ENCODE measurements at places on chromosomes 16 and 17. TPM values are rescaled to one million over a fixed set of nuclear protein-coding genes. Genes with fewer than 3 reads are reported as not detected.
A peak's percentile ranks its signal among the peaks of the same experiment; 100 is the strongest.

DNA sequence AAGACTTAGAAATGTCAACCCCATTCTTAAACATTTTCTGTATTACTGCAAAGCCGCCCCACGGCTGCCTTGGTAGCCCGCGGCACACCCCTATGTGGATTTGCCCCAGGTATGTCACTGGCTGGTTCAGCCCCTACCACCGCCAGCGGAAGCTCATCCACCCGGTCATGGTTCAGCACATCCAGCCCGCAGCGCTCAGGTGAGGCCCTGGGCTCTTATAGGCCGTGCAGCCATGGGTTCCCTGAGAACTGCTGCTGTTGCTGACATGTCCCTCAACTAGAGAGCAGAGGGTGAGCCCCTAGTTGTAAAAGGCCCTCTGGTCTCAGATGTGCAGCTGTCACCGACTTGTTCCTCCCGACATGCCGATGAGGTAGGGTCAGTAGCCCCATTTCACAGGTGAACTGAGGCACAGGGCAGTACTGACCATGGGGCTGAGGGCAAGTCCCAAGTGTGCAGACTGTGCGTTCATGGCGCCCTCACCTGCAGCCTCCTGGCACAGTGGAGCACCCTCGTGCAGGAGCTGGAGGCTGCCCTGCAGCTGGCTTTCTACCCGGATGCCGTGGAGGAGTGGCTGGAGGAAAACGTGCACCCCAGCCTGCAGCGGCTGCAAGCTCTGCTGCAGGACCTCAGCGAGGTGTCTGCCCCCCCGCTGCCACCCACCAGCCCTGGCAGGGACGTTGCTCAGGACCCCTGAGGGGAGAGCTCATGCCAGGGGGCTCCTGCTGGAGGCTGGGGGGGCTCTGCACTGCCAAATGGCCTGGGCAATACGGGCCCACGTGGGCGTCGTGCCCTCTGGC is 8.7 kb downstream of the CYBC1 start:
- H3K4me3 ChIP-seq, result no peak overlapping the region
- peaks cover 5% of the 10 kb centered on the region for H3K4me1 ChIP-seq
- H3K36me3 ChIP-seq, result no peaks in the 10 kb centered on the region
- no peaks in the 10 kb centered on the region for H3K27me3 ChIP-seq

DNA sequence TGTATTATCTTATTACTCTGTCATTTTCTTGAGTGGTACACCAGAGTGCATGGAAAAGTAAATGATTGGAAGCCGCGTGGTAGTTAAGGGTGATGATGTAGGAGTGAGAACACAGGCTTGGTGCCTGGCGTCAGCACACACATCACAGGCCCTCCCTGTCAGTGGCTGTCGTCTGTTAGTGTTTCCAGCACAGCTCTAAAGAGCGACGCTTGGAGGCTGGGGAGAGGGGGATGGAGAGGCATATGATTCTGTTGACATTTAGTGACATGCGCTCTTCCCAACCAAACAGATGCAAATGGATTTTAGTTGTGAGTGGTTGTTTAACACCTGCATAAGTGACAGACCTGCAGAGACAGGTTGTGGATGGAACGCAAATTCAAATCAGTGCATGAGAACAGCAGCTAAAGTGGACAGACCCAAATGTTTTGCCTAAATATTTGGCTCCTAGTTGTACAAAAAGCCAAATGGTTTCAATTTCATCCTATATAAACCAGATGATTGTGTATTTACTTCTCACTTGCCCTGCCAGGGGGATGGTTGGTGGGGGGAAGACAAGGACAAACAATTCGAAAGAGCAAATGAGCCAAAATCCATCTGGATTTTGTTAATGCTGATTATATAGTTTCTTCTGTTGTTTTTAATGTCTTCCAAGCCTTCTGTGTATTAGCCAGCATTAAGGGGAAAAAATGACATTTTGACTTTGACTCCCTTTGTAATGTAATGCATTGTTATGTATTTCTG is 222.3 kb downstream of the WWOX start:
- no peak overlapping the region for H3K4me3 ChIP-seq
- peak; percentile 38 for DNase-seq
- no peaks in the 10 kb centered on the region for H3K27me3 ChIP-seq

- H3K27me3 ChIP-seq, result no peaks in the 10 kb centered on the region
- no peaks in the 10 kb centered on the region for H3K36me3 ChIP-seq
- no peak overlapping the region for H3K4me3 ChIP-seq
- DNase-seq, result peak; percentile 85
- no peak overlapping the region for H3K27ac ChIP-seq
Observed at GRCh38 chr17:50079334-50080095, 15.6 kb upstream of the PDK2 start.

DNA sequence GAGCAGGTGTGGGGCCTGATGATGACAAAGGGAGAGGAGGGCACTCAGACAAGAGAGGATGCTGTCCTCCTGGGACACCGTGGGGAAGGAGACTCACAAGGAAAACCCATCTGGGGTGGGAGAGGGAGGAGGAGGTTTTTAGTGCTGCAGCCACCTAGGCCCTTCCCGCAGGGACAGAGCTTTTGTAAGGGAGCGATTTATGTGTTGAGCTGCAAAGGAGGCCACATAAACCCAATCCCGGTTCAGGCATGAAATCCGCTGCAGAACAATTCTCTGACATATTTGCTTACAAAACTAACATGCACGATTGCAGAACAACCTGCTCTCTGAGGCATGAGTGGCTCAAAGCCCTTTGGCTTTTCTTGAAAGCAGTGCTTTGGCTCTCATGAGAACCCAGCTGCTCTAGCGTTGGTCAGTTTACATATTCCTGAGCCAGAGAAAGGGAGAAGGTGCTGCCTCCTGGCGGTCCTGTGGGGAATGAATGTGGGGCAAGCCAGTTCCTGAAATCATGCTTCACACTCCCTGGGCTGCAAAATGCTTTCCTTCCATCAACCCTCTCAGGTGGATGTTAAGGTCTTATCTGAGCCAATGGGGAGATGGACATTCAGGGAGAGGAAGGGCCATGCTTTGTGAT is 122.4 kb upstream of the NLRP1 start:
- peak; percentile 92 for DNase-seq
- no peak overlapping the region for H3K27ac ChIP-seq
- H3K4me3 ChIP-seq, result no peak overlapping the region
- H3K4me1 ChIP-seq, result peaks cover 6% of the 10 kb centered on the region
- H3K36me3 ChIP-seq, result no peaks in the 10 kb centered on the region

GRCh38 chr16:88568710-88569613 is 1.2 kb upstream of the ZC3H18 start:
- H3K4me3 ChIP-seq, result peak overlapping the region; percentile 97
- no peaks in the 10 kb centered on the region for H3K27me3 ChIP-seq
- no peaks in the 10 kb centered on the region for H3K36me3 ChIP-seq
- peaks cover 8% of the 10 kb centered on the region for H3K4me1 ChIP-seq
- no peak for DNase-seq

GRCh38 chr17:65025297-65025696 is 31.2 kb downstream of the GNA13 start:
- no peak for DNase-seq
- peaks cover 5% of the 10 kb centered on the region for H3K4me1 ChIP-seq
- no peak overlapping the region for H3K27ac ChIP-seq
- no peaks in the 10 kb centered on the region for H3K27me3 ChIP-seq
- no peaks in the 10 kb centered on the region for H3K36me3 ChIP-seq

GRCh38 chr17:39787743-39788484 is 50.2 kb downstream of the GRB7 start:
- no peaks in the 10 kb centered on the region for H3K4me1 ChIP-seq
- no peak overlapping the region for H3K4me3 ChIP-seq
- DNase-seq, result peak; percentile 22
- H3K27me3 ChIP-seq, result no peaks in the 10 kb centered on the region
- no peak overlapping the region for H3K27ac ChIP-seq

- no peak for DNase-seq
- H3K36me3 ChIP-seq, result no peaks in the 10 kb centered on the region
- no peaks in the 10 kb centered on the region for H3K4me1 ChIP-seq
Observed at GRCh38 chr16:84905965-84906460, 86.2 kb downstream of the CRISPLD2 start.

- DNase-seq, result peak; percentile 86
- H3K27ac ChIP-seq, result no peak overlapping the region
- H3K36me3 ChIP-seq, result no peaks in the 10 kb centered on the region
- peaks cover 56% of the 10 kb centered on the region for H3K4me1 ChIP-seq
Observed at GRCh38 chr17:79803997-79804855, 7.3 kb upstream of the CBX8 start.

DNA sequence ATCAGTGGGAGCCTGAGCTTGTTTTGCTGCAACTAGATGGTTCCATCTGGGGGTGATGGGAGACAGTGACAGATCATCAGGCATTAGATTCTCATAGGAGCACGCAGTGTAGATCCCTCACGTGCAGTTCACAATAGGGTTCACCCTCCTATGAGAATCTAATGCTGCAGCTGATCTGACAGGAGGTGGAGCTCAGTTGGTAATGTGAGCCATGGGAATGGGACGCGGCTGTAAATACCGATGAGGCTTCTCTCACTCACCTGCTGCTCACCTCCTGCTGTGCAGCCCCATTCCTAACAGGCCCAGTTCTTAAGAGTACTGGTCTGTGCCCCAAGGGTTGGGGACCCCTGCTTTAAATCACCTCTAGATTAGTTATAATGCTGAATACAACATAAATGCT is 137.5 kb upstream of the PLEKHM1 start:
- H3K36me3 ChIP-seq, result peaks cover 23% of the 10 kb centered on the region
- H3K27me3 ChIP-seq, result no peaks in the 10 kb centered on the region
- H3K4me3 ChIP-seq, result no peak overlapping the region
- no peak overlapping the region for H3K27ac ChIP-seq

GRCh38 chr16:88651276-88651988 is 579 bp upstream of the CYBA start:
- peaks cover 11% of the 10 kb centered on the region for H3K4me1 ChIP-seq
- H3K36me3 ChIP-seq, result no peaks in the 10 kb centered on the region
- H3K4me3 ChIP-seq, result peak overlapping the region; percentile 96
- peak overlapping the region; percentile 76 for H3K27ac ChIP-seq
- no peaks in the 10 kb centered on the region for H3K27me3 ChIP-seq
- DNase-seq, result peak; percentile 48

DNA sequence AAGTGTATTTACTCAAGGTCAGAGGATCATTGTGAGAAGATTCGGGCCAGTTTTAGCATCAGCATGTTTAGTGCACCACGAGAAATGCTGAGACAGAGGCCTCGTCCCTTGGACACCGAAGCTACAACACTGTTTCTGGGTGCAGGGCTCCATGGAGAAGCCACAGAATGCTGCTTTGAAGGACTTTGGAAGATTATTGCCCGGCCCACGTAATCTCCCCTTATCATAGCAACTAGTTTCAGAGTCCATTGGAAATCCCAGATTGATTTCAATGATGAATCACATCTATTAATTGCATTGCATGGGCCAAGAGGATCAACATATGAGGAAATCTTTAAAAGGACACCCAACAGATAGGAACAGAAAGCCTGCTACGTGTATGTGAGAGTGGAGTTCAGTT is 156.0 kb downstream of the MAF start:
- no peaks in the 10 kb centered on the region for H3K36me3 ChIP-seq
- H3K4me1 ChIP-seq, result no peaks in the 10 kb centered on the region
- no peaks in the 10 kb centered on the region for H3K27me3 ChIP-seq
- no peak for DNase-seq
- no peak overlapping the region for H3K4me3 ChIP-seq
- H3K27ac ChIP-seq, result no peak overlapping the region

- H3K4me1 ChIP-seq, result peaks cover 20% of the 10 kb centered on the region
- no peaks in the 10 kb centered on the region for H3K36me3 ChIP-seq
- no peak overlapping the region for H3K27ac ChIP-seq
- no peaks in the 10 kb centered on the region for H3K27me3 ChIP-seq
Observed at GRCh38 chr16:48053418-48053745, 102.4 kb downstream of the ABCC12 start.

- H3K27ac ChIP-seq, result peak overlapping the region; percentile 98
- H3K4me1 ChIP-seq, result peaks cover 31% of the 10 kb centered on the region
- H3K27me3 ChIP-seq, result peaks cover 62% of the 10 kb centered on the region
- peak overlapping the region; percentile 94 for H3K4me3 ChIP-seq
- peak; percentile 92 for DNase-seq
Observed at GRCh38 chr16:51151435-51151960, 428 bp upstream of the SALL1 start.

GRCh38 chr17:60653569-60653968 is 24.1 kb upstream of the BCAS3 start:
- peaks cover 6% of the 10 kb centered on the region for H3K36me3 ChIP-seq
- H3K4me1 ChIP-seq, result no peaks in the 10 kb centered on the region
- H3K27ac ChIP-seq, result no peak overlapping the region

GRCh38 chr17:2706911-2707510 is 4.6 kb downstream of the CLUH start:
- no peak overlapping the region for H3K4me3 ChIP-seq
- H3K4me1 ChIP-seq, result peaks cover 26% of the 10 kb centered on the region
- H3K27me3 ChIP-seq, result peaks cover 14% of the 10 kb centered on the region
- no peaks in the 10 kb centered on the region for H3K36me3 ChIP-seq

DNA sequence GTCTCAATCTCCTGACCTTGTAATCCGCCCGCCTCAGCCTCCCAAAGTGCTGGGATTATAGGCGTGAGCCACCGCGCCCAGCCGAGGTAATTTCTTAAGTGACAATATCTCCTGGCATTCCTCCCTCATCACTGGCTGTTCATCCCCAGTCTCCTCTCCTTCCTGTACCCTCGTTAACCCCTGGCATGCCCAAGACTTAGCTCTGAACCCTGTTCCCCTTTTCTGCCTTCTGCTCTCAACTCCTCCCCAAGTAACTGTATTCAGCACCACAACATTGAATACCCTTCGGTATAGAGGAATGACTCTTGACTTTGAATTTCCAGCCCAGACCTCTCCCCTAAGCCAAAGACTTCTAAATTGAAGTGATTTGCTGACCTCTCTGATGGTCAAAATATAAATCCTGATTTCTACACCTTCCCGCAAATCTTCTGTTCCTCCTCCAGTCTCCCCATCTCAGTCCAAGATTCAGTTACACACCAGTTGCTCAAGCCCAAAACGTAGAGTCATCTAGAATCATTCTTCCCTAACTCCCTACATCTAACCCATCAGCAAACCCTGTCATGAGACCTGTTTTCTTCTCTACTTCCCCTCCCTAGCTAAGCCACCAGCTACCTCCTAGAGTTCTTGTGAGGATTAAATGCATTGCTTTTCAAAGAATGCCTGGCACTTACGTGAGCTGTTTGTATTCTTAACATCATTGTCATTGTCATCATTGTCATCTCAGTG is 14.8 kb downstream of the PMP22 start:
- no peaks in the 10 kb centered on the region for H3K27me3 ChIP-seq
- H3K27ac ChIP-seq, result no peak overlapping the region
- H3K4me1 ChIP-seq, result no peaks in the 10 kb centered on the region
- H3K4me3 ChIP-seq, result no peak overlapping the region

GRCh38 chr17:44122816-44123355 is 555 bp downstream of the HDAC5 start:
- DNase-seq, result peak; percentile 48
- H3K36me3 ChIP-seq, result no peaks in the 10 kb centered on the region
- H3K4me3 ChIP-seq, result peak overlapping the region; percentile 96
- no peaks in the 10 kb centered on the region for H3K27me3 ChIP-seq

KRT32 gene
- polyA plus RNA-seq, result not detected

DPEP3 gene
- 11.1 TPM for polyA plus RNA-seq

AKAP10 gene
- polyA plus RNA-seq, result 16.7 TPM

WNT9B gene
- polyA plus RNA-seq, result not detected

HCRT gene
- polyA plus RNA-seq, result 0.70 TPM

SYCE1L gene
- polyA plus RNA-seq, result 5.8 TPM

UTS2R gene
- not detected for polyA plus RNA-seq

KNOP1 gene
- 207 TPM for polyA plus RNA-seq

BHLHA9 gene
- 1.1 TPM for polyA plus RNA-seq

KRT27 gene
- not detected for polyA plus RNA-seq

MRM1 gene
- 8.4 TPM for polyA plus RNA-seq

Data from GM23338 (cell line).